NCI-H748 treated with DMSO at 0.1 percent for 48 hours (cell line): ENCODE measurements at places on chromosomes 4 and X.

DNA sequence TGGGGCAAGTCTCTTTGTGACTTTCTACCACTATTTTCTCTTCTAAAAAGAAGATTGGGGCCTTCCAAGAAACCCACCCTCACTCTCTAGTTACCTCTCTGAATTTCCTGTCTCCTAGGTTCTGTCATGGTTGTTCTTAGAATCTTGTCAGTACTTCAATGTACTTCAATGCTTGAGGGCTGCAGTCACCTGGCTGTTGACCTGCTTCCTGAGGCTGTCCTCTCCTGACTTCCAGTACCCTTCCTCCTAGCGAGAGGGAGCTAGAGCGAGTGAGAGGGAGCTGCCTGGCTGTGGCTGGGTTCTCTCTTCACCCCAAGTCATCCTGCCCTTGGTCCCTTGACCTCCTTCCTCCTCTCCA, 17.7 kb downstream of the CD99L2 start:
- no peak for DNase-seq

- no peak for DNase-seq
Observed at GRCh38 chr4:109846395-109847098, 1.4 kb upstream of the LRIT3 start.

GRCh38 chrX:153226344-153227185, 47.5 kb downstream of the MAGEA1 start:
- no peak for DNase-seq

DNA sequence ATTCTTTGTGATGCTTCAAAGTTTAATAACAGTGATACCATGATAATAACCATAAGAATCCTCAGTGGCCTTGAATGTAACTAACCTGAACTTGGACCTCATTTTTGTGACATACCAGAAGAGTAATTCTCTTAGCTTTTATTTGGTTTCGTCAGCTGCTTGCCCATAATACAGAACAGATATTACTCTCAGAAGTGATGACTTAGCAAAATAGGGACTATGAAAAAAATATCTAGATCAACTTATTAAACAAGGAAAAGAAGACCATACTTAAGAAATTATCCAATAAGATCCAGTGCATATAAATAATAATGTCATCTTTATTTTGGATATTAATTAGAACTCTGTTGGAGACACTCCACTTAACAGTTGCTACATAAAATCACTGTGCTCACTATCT, 236.9 kb upstream of the GPC4 start:
- DNase-seq: no peak

DNA sequence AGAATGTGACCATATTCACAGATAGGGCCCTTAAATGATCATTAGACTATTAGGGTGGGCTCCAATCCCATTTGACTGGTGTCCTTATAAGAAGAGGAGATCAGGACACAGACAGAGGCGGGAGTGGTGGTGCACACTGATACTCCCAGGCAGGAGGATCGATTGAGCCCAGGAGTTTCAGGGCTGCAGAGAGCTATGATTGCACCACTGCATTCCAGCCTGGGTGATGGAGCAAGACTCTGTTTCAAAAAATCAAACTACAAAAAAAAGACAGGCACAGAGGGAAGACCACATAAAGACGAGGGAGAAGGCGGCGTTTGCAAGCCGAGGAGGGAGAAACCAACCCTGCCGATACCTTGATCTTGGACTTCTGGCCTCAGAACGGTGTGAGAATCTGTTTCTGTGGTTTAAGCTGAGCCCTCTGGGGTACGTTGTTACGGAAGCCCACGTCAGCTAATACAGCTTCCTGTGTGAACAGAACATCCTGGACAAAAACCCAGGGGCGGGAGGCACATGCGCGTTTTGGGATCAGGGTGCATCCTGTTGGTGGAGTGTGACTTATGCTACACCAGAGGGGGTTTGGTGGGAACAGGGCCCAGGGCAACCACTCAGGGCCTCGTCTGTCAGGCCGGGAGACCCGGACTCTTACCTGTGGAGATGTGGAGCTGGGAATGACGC, 211.8 kb upstream of the PSAPL1 start:
- DNase-seq: no peak

- DNase-seq: no peak
Observed at GRCh38 chr4:156336511-156336910, 382.8 kb upstream of the CTSO start.
